ENCODE measurements at places on chromosomes 4 and X.

DNA sequence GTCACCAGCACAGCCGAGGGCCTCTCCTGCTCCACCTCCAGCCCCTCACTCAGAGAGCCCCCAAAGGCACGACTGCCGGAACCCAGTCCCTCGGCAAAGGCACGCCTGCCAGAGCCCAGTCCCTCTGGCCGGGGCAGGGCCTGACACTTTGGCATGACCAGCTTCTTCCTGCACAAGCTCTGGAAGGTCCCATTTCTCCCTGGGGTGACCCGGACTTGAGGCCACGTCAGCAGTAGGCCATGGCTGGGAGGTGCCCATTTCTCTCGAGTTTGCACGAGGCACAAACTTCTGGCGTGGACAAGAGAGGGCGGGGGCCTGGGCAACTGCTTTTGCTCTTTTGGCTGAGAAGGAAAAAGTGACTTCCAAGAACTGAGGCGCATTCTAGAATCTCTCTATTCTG lies 62.2 kb upstream of the GPR78 start:
- DNase-seq = no peak

DNA sequence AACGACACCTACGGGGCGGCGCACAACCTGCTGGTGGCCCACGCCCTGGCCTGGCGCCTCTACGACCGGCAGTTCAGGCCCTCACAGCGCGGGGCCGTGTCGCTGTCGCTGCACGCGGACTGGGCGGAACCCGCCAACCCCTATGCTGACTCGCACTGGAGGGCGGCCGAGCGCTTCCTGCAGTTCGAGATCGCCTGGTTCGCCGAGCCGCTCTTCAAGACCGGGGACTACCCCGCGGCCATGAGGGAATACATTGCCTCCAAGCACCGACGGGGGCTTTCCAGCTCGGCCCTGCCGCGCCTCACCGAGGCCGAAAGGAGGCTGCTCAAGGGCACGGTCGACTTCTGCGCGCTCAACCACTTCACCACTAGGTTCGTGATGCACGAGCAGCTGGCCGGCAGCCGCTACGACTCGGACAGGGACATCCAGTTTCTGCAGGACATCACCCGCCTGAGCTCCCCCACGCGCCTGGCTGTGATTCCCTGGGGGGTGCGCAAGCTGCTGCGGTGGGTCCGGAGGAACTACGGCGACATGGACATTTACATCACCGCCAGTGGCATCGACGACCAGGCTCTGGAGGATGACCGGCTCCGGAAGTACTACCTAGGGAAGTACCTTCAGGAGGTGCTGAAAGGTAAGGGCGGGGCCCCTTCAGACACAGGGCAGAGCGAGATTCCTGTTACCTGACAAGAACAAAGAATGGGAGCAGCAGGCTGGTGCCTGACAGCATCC lies 11.7 kb downstream of the RPL9 start:
- peak; percentile 43 for DNase-seq

DNA sequence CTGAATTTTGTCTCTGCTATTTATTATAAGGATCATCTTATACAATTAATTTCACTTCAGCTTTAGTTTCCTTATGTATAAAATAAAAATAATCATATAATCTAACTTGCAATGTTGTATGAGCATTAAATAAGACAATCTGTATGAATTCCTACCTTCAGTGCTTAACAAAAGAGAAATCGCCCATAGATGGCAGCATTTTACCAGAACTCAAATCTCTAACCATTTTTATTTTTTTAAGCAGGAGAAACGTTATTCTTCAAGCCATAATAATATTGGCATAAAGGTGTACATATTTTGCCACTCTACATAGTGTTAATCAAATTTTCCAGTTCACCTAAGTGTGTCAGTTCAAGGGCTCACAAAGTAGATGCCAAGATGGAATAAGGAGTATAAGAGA lies 78.8 kb downstream of the TMEM47 start:
- no peak for DNase-seq

DNA sequence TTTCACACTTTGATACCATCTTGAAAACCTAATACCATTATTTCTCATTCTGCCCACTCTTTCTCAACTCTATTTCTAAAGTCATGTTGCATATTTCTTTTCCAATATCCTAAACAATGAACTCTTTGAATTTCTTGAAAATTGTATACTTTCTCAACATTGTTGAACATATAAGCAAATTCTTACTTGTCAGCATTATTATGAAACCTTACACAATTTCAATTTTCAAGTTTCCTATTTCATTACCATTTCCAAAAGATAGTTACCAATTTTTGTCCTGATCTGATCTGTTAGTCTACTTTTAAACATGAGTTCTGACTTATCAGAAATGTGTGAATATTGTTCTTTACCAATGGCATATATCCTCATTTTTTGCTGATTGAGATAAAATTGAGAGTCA lies 806.3 kb upstream of the IGFBP7 start:
- no peak for DNase-seq

DNA sequence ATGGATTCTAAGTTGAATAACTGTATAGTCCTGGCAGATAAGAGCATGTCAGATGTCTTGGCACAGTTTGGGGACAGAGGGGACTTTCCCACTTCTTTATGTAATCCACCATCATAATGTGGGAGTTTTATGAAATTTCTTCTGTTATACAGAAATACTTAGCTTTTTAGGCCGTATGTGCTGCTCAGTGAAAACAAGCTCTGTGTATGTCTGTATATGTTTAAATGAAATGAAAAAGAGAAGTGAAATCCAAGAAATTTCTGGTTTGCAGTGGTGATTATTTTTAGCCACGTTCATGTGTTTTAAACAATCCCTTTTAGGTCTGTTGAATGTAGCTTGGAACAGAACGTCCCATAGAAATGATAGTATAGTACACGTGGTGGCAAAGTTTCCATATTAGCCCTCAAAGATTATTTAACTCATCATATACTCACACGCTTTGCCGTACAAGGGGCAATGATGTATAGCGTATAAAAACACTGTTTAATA lies 41.0 kb downstream of the GAB1 start:
- DNase-seq = no peak

DNA sequence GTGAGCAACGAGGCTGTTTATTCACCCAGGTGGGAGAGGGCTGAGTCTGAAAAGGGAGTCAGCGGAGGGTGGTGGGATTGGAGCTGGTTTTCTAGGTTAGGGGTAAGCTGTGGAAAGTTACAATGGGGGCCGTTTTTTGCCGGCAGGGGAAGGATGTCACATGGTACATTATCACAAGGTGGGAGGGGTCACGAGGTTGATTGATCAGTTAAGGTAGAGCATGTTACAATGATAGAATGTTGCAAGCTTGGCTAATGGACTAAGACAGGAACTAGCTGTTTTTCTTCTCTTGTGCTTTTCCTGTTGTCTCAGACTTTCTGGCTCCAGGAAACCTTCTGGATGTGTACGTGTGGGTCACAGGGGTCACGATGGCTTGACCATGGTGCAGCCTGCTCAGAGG lies 536.3 kb upstream of the HTR2C start:
- DNase-seq = no peak

DNA sequence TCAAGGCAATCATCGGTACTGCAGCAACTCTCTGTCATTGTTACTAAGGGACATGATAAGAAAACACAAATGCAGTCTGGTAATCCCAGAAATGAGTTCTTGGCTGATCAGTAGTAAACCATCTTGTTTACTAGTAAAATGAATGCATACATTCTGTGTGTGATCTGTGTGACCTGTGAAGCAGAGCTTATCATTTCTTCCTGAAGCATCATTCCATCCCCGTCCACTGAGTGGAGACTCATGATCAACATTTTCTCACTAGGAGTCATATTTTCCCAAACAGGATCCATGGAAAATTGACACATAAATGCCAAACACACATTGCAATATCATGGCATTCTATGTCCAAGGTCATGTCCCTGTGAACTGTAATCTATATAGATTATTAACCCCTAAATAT lies 226.1 kb downstream of the ANKRD50 start:
- DNase-seq = no peak

DNA sequence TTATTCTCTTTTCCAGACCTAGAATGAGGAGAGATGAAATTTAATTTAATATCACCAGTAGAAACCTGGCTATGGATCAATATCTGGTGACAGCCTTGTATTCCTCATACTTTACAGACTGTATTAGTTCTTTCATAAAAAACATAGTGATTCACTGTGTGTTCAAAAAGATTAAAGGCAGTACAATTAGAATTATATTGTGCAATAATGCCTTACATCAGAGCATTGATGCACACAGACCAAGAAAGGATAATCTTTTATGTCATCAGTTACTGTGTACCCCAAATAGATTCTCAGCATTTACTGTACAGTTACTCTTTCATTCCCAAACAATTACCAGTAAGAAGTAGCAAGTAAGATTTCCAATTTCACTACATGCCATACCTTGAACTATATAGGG lies 260.5 kb upstream of the ANXA10 start:
- no peak for DNase-seq

DNA sequence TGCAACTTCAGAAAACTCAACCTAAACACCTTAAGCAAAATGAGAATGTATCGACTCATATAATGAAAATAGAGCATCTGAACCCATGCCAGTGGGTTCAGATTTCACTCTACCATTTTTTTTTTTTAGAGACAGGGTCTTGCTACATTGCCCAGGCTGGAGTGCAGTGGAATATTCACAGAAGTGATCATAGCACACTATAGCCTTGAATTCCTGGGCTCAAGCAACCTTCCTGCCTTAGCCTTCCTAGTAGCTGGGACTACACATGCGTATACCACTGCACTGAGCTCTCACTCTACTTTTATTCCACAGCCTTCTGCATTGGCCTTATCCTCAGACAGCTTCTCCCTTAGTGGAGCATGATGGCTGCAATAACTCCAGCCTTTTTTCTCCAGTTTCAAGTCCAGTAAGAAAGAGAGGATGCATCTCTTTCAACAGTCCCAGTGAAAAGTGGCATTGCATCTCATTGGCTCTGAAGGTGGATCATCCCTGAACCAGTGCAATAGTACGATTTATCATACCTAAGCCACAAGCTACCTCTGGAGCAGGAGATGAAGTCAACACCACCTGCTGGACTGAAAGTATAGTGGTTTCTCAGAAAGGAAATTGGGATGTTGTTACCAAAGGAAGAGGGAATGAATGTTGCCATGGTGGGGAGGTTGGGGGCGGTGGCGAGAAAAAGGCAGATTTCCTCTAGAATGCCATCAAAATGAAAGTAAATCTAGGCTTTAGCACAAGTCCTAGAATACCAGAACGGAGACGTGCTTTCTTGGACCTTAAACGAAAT lies 2.0 kb upstream of the SOD3 start:
- no peak for DNase-seq

DNA sequence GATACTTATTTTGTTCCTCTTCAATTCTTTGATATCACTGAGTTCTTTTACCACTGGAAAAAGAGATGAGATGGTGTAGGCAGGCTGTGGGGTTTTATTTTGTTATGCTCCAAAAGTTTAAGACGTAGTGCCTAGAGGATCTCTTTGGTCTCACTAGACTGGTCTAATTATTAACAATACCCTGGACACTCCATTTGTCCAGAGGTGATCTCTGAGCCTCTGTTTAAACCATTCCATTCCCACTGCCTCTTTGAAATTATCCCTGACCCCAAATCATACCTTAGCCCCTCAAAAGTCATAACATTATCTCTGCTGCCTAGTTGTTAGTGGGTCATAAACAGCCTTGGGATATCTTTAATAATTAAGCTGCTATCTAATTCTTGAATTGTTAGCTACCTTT lies 24.2 kb downstream of the SMPX start:
- no peak for DNase-seq

DNA sequence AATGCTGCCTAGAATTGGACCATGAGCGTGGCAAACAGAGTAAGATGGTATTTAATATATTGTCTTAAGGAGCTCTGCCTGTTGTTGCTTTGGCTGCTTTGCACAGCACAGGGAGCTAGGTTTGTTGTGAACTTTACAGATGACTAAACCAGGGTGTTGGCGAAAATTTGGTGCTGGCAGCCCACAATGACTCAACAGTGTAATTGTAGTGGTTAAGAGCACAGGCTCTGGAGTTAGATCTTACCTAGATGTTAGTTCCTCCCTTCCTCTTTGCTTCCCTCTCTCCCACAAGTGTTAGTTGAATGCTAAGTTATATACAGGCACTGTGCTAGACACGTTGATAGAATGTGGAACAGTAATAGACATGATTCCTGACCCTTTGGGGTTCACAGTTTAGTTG lies 128.9 kb upstream of the TRPC5 start:
- DNase-seq = no peak

DNA sequence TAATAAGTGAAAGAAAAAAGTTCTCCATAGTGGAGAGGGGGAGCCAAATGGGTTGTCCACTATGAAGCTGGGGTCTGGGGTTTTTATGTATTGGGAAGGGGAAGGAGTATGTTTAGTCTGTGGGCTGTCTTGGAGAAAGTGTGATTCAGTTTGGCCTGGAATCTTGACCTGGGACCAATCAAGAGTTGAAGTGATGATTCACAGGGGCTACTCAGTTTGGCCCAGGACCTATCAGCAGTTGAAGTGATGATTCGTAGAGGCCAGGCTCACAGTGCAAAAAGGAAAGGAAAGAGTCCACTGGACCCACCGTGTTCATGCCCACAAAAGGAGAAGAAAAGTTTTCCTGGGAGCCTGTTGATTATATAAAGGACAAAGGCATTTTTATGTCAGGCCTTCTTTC lies 47.3 kb upstream of the RAB9B start:
- DNase-seq = no peak

DNA sequence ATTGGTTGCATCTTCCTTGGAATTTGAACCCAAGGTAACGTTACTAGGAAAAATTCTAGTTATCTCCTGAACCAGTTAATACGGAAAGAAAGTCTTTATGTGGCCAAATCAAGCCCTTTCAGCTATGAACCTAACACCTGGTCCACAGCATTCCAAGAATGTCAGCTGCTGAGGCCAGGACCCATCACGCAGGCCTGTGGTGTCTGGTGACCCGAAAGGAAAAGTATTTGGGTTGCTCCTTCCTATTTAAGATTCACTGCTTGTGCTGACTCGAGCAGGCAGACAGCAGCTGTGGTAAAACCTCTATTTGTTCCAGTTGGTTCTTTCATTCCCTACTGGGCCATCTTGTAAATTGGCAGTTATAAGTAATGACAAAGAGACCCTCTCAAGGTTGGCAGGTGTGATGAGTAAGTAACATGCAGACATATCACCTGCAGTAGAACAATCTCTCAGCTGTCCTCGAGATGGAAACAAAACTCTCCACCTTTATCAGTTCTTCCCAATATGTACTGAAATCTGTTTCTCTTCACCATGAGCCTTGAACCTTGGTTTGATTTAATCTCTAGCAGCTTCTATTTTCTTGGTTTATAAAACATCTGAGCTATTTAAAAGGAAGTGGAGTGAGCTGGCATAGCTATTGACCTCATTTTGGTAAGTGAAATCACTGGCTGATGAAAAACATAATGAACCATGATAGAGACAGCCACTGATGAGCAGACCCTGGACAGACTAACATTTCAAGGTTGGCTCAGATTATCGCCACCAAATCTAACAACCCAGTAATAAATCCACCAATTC lies 182.1 kb upstream of the SMIM31 start:
- no peak for DNase-seq

- DNase-seq = no peak
Measured at GRCh38 chr4:84502955-84503373, 3.9 kb upstream of the NKX6-1 start.

GRCh38 chr4:119833611-119834010 lies 205.0 kb upstream of the PDE5A start:
- DNase-seq = no peak
